ENCODE measurements at places on chromosomes 11 and 22.

GRCh38 chr11:116334596-116334995 is 438.2 kb downstream of the BUD13 start:
- no peak for DNase-seq

DNA sequence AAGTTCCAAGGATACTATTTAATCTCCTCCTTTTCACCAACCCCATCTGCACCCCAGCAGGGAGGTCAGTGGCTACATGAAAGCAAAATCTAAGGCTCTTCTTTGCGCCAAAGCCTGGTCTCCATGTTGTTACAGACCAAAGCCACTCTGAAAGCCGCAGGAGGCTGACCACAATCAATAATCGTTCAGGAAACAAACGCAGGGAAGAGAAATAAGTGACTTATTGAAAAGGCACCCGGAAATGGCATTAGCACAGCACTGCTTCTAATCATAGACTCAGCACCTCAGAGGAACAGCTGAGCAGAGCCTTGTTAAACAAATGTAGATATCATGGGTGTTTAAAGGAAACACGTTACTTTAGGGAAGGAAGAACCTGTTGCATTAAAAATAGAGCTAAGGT is 183.9 kb downstream of the KIRREL3 start:
- no peak for DNase-seq

DNA sequence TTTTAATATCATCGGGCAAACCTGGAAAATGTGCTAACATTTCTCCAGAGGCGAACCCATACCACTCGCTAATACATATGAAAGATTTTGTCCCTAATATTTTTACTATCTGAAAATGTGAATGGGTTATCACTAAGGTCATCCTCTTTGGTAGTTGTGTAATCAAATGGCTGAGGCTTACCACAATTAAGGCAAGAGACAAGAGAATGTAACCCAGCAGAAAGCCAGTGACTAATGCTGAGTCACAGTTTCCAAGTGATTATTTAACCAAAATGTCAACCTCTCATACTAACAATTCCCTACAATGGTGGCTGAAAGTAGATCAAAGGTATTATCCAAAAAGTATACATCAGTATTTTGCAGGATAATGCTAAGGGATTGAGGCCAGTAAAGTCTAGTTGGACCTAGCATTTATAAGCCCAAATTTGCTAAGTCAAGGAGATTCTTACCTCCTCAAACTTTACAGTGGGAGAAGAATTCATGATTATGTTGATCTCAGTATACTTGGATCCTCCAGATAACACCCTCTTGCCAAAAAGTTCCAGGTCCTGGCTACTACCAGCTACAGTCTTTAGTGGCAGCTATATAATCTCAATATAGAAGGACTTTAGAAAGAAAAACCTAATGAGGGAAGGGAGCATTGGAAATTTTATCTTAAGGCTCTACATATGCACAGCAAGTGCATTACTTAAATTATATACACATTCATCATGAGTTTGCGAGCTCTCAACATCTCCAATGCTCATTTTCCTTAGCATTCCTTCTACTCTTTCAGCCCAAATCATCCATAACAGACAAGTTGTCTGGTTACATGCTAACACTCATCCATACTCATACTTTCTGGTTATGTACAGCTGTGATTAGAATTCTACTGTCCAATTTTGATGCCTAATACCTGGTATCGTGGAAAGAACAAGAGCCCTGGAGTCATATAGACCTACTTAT is 25.4 kb downstream of the SIK3 start:
- DNase-seq, result no peak

- no peak for DNase-seq
Observed at GRCh38 chr11:2904153-2905052, 18.8 kb upstream of the CDKN1C start.
